Osteoblast (primary cell): ENCODE measurements at places on chromosomes 13 and 19. TPM values are rescaled to one million over a fixed set of nuclear protein-coding genes. Genes with fewer than 3 reads are reported as not detected.

DNA sequence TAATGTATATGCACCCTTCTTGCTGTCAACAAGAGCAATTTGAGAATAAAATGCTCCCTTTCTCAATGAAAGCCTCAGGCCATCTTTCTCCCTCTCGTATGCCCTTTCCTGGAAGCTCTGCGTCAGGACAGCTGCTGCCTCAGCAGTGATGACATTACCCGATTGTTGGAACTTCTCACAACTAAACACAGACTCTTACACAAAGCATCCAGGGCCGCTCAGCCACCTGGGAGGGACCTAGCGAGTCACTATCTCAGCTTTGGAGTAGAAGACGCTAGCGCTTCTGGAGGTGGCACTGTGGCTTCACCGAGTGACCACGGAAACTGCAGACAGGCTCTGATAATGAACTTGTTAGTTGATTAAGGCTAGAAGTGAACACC, 153.2 kb upstream of the SOX1 start:
- DNase-seq, result peak; percentile 27
- no peaks in the 10 kb centered on the region for H3K36me3 ChIP-seq
- H3K27ac ChIP-seq, result no peak overlapping the region
- no peaks in the 10 kb centered on the region for H3K27me3 ChIP-seq
- H3K4me1 ChIP-seq, result no peaks in the 10 kb centered on the region

- H3K36me3 ChIP-seq, result no peaks in the 10 kb centered on the region
- DNase-seq, result no peak
- H3K27ac ChIP-seq, result no peak overlapping the region
Observed at GRCh38 chr13:20344836-20345490, 112.8 kb upstream of the GJB6 start.

DNA sequence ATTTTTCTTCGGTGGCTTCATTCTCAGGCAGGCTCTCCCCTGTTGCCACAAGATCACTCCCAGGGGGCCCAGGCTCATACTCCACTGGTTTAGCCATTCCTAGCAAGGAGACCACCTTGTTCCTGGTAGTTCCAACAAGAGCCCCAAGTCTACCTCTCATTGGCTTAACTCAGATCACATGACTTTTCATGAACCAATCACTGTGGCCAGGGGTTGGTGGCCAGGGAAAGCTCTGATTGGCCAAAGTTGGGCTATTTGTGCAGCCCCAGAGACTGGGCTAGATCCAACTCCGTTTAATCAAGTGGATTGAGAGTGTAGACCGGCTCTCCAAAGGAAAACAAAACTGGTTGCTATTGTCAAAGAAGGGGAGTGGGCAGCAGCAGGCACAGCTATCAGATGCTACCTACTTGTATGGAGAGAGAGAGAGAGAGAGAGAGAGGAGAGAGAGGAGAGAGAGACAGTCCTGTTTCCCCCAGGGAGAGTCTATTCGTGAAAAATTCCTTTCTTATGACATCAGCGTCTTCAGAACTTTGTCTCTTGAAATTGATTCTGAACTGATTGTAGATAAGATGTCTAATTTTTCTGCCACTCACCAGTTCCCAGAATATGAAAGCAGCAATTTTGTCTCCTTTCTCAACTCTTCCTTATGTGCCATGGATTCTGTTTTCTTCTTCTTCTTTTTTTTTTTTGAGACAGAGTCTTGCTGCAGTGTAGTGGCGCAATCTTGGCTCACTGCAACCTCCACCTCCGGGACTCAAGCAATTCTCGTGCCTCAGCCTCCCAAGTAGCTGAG, 5.9 kb downstream of the CEACAM19 start:
- H3K36me3 ChIP-seq, result no peaks in the 10 kb centered on the region
- peaks cover 6% of the 10 kb centered on the region for H3K4me1 ChIP-seq
- DNase-seq, result peak; percentile 77
- no peaks in the 10 kb centered on the region for H3K27me3 ChIP-seq
- H3K27ac ChIP-seq, result peak overlapping the region; percentile 20

- no peak overlapping the region for H3K4me3 ChIP-seq
- no peaks in the 10 kb centered on the region for H3K4me1 ChIP-seq
- DNase-seq, result no peak
- H3K27me3 ChIP-seq, result no peaks in the 10 kb centered on the region
- H3K27ac ChIP-seq, result no peak overlapping the region
Observed at GRCh38 chr19:30920222-30920621, 429.0 kb downstream of the TSHZ3 start.

- no peaks in the 10 kb centered on the region for H3K36me3 ChIP-seq
- no peak for DNase-seq
- H3K4me1 ChIP-seq, result no peaks in the 10 kb centered on the region
- H3K4me3 ChIP-seq, result no peak overlapping the region
Observed at GRCh38 chr19:39679056-39679790, 23.5 kb downstream of the LGALS16 start.

- H3K4me3 ChIP-seq, result no peak overlapping the region
- peaks cover 25% of the 10 kb centered on the region for H3K36me3 ChIP-seq
- H3K27ac ChIP-seq, result no peak overlapping the region
- H3K4me1 ChIP-seq, result no peaks in the 10 kb centered on the region
- no peak for DNase-seq
- H3K27me3 ChIP-seq, result no peaks in the 10 kb centered on the region
Observed at GRCh38 chr13:73989244-73989843, 144.9 kb downstream of the KLF12 start.

- no peaks in the 10 kb centered on the region for H3K27me3 ChIP-seq
- no peak overlapping the region for H3K27ac ChIP-seq
- no peaks in the 10 kb centered on the region for H3K36me3 ChIP-seq
- no peaks in the 10 kb centered on the region for H3K4me1 ChIP-seq
- DNase-seq, result no peak
Observed at GRCh38 chr13:43348397-43348796, 325.0 kb downstream of the DNAJC15 start.

GRCh38 chr19:5850743-5851293, 431 bp downstream of the FUT3 start:
- no peaks in the 10 kb centered on the region for H3K36me3 ChIP-seq
- peaks cover 25% of the 10 kb centered on the region for H3K27me3 ChIP-seq
- no peaks in the 10 kb centered on the region for H3K4me1 ChIP-seq
- H3K4me3 ChIP-seq, result no peak overlapping the region
- peak; percentile 91 for DNase-seq

PRTN3 gene
- total RNA-seq, result not detected in 2 replicates

RNF17 gene
- total RNA-seq, result under 0.01 TPM in 1 of 2 replicates, not detected in the other
